ENCODE measurements at places on chromosomes 12 and 14.

GRCh38 chr12:4027412-4027811, 154.2 kb upstream of the PARP11 start:
- DNase-seq = peak; percentile 86

GRCh38 chr12:48424644-48425043, 47.7 kb upstream of the ANP32D start:
- DNase-seq = peak; percentile 16

- DNase-seq = peak; percentile 22
Measured at GRCh38 chr12:76920172-76921099, 41.6 kb upstream of the CSRP2 start.

DNA sequence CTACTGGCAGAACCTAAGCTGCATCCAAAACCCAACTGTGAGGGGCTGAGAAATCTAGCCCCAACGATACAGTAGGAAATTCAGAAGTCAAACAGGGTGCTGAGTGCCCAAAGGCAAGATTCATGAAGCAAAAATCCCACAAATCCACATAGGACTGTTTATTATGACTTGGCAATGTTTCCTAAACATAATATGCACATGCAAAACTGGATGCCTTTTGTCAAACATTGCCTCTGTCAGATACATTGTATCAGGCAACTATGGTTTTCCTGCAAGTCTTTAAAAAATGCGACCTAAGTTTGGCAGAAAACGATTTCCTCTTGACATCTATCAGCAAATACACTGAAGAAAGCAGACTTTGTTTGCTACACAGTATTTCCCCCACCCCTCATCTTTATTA, 27.3 kb upstream of the YARS2 start:
- DNase-seq = no peak

Data from activated CD8-positive, alpha-beta T cell treated with anti-CD3 and anti-CD28 coated beads for 36 hours (primary cell).